ENCODE measurements at places on chromosomes 5 and 9. TPM values are rescaled to one million over a fixed set of nuclear protein-coding genes. Genes with fewer than 3 reads are reported as not detected.

VAV2 gene
- 35.1 TPM for polyA plus RNA-seq

FLT4 gene
- polyA plus RNA-seq: 6.8 TPM

OSMR gene
- polyA plus RNA-seq: 5.5 TPM

HSD17B3 gene
- 35.7 TPM for polyA plus RNA-seq

PCDHB14 gene
- 2.8 TPM for polyA plus RNA-seq

SLC38A9 gene
- polyA plus RNA-seq: 9.7 TPM

SLC24A2 gene
- under 0.01 TPM for polyA plus RNA-seq

LIX1 gene
- polyA plus RNA-seq: 0.12 TPM

CSF1R gene
- 2.6 TPM for polyA plus RNA-seq

ADRA1B gene
- polyA plus RNA-seq: 0.49 TPM

FSTL4 gene
- polyA plus RNA-seq: 2.0 TPM

ATP6V0E1 gene
- 115 TPM for polyA plus RNA-seq

STARD4 gene
- polyA plus RNA-seq: 6.8 TPM

PCDHA4 gene
- 0.70 TPM for polyA plus RNA-seq

BTNL3 gene
- 0.14 TPM for polyA plus RNA-seq

ACTL7B gene
- polyA plus RNA-seq: not detected

ANKRD20A1 gene
- polyA plus RNA-seq: 3.0 TPM

SOHLH1 gene
- polyA plus RNA-seq: not detected

GFPT2 gene
- polyA plus RNA-seq: 3.4 TPM

RALGPS1 gene
- 12.1 TPM for polyA plus RNA-seq

TUBB4B gene
- polyA plus RNA-seq: 143 TPM

ABLIM3 gene
- polyA plus RNA-seq: 2.7 TPM

CTNND2 gene
- 30.7 TPM for polyA plus RNA-seq

All from pancreas (tissue), 10 donors.